ENCODE measurements at places on chromosomes 5 and 9.

GRCh38 chr5:9924614-9925013 is 294.5 kb upstream of the TAS2R1 start:
- no peak for DNase-seq

DNA sequence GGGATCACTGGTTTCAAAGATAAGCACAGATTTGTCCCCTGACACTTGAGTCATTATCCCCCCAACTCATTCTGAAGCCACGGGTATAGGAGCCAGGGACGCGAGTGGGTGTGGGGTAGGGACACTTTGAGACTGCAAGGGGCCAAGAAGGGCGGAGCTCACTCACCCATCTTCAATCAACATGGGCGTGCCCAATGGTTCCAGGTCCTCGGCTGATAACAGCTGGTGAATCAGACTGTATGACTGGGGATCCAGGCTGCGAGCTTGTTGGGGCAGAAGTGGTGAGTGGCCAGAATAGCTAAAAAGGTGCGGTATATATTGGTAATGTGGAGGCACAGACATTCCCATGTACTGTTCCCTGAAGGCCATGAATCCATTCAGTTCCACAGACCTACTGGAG is 30.7 kb upstream of the NR5A1 start:
- DNase-seq, result no peak

DNA sequence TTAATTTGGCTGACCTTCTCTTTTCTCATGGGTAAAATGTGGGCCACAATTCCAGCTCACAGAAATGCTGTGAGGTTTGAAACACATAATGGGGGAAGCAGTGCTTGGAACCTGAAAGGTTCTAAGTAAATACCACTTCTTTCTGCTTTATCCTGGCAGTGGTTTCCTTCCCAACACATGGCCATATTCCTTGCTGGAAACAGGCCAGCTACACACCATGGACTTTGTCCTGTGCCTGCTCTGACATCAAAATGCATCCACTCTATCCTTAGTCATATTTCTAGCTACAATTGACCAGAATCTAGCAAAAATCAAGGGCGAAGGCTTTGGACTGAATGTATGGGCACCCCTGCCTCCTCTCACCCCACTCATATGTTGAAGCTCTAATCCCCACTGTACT is 93.1 kb upstream of the TRPC7 start:
- DNase-seq, result no peak

DNA sequence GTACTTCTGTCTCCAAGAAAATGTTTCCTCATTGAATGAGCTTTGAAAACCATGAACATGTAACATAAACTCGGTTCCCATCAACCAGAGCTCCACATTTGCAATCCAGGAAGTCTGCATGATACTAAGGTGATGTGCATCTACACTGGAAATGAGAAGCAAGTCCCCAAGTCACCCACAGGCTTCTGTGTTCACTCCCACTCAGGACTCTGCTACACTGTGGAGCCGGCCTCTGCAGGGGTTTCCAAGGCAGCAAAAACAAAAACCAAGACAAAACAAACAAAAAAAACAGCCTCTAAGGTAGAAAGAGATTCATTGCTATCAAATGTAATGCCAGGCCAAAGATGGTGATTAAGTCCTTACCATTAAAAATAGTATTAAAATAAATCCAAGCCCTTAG is 593.7 kb downstream of the IRX1 start:
- no peak for DNase-seq

DNA sequence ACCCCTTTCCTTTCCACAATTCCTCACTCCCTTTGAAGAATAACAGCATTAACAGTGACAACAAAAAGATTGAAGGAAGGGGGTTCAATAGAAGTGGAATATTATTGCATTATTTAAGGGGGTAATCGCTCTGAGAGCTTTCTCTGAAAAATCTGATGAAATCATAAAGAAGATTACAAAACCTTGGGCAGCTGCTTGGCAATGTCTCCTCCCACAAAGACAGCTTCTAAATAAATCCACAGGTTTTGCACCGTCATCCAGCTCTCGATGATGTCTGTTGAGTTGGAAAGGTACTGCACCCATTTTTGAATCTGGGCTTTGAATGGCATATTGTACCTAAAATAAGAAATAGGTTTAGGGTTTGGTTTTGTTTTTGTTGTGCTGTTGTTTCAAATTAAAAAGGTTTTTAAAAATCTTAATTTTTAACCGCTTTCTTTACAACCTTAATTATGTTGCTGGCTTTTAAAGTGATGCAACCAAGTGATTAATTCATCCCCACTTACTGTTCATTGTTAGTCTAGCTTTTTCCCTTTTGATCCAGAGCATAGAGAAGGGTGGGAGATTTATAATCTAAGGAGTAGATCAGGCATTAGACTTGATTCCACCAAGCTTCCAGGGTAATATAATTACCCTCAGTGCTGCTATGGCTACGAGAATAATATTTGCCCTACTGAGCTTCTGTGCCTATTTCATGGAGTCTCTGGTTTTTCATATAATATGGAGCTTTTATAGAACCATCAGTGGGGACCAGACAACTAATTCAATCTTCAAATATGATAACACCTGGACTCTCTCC is 85.0 kb downstream of the DNAH5 start:
- DNase-seq, result no peak

DNA sequence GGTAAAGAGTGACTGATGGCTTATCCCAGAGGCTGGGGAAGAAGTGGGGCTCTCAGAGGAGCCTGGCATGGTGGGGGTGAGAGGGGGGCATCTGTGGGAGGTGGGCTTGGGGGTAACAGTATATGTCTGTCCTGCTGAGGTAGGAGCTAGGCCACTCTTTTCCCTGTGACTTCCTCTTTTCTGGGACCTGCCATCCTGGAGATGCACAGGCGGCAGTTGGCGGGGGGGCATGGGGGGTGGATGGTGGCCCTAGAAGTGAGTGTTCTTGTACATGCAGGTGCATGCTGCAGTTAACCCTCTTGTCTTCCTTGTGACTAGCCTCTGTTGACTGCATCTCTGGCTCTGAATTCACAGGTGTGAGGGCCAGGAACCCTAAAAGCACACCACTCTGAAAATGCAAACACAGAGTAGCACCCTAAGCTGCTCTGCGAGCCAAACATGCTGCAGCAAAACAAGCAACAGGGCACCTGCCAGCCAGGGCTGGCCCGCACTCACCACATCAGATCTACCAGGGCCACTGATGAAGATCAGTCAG is 123.8 kb upstream of the SHB start:
- DNase-seq, result no peak
